Tibial nerve (tissue), 4 donors: ENCODE measurements at places on chromosomes 5 and 9. TPM values are rescaled to one million over a fixed set of nuclear protein-coding genes. Genes with fewer than 3 reads are reported as not detected.

GRCh38 chr5:128913551-128913950, 51.7 kb upstream of the SLC27A6 start:
- no peak overlapping the region for H3K4me3 ChIP-seq
- no peaks in the 10 kb centered on the region for H3K27me3 ChIP-seq
- H3K27ac ChIP-seq = no peak overlapping the region
- DNase-seq = no peak
- H3K36me3 ChIP-seq = no peaks in the 10 kb centered on the region
- H3K4me1 ChIP-seq = no peaks in the 10 kb centered on the region

- H3K4me1 ChIP-seq = no peaks in the 10 kb centered on the region
- H3K27ac ChIP-seq = no peak overlapping the region
- no peaks in the 10 kb centered on the region for H3K36me3 ChIP-seq
- H3K27me3 ChIP-seq = no peaks in the 10 kb centered on the region
Observed at GRCh38 chr5:128062172-128062746, 21.3 kb upstream of the SLC12A2 start.

- H3K27me3 ChIP-seq = no peaks in the 10 kb centered on the region
- no peak overlapping the region for H3K27ac ChIP-seq
- no peak overlapping the region for H3K4me3 ChIP-seq
- H3K4me1 ChIP-seq = no peaks in the 10 kb centered on the region
Observed at GRCh38 chr5:150070821-150071220, 15.5 kb downstream of the CSF1R start.

DNA sequence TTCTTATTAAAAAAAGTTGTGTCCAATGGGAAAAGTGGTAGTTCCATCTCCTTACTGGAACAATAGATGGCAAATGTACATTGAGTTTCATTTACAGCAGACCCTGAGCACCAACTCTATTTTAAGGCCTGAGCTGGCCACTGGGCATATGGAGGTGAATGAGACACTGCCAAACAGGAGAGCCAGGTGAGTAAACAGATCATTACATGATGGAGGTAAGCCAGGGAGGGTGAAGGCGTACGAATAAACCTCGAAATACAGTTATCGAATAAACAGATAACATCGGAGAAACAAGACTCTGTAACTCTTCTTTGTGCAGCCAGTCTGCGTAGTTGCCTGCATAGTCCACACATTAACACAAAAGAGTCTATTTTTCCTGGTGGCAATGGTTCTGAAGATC, 446.4 kb upstream of the KLF4 start:
- H3K36me3 ChIP-seq = no peaks in the 10 kb centered on the region
- no peak for DNase-seq
- no peak overlapping the region for H3K4me3 ChIP-seq
- H3K27me3 ChIP-seq = no peaks in the 10 kb centered on the region

GRCh38 chr9:88312045-88312444, 76.2 kb upstream of the SPIN1 start:
- no peak overlapping the region for H3K27ac ChIP-seq
- no peaks in the 10 kb centered on the region for H3K27me3 ChIP-seq
- H3K4me3 ChIP-seq = no peak overlapping the region
- DNase-seq = no peak
- H3K4me1 ChIP-seq = no peaks in the 10 kb centered on the region

DNA sequence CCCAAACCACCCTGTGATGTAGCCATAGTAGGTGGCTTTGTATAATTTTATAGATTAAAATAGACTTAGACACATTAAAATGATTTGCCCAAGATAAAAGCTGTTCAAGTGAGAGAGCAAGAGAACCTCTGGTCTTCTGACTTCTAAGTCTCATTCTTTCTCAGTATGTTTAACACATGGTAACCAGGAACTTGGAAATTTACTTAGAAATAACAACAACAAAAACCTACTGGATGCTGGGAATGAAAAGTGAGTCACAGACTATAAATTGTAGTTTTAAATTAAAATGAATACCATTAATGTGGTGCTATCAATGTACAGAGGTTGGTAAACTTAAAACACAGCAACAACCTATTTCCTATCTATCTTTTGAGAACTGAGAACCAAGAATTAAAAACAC, 30.4 kb downstream of the HMGCR start:
- H3K27ac ChIP-seq = no peak overlapping the region
- H3K4me1 ChIP-seq = no peaks in the 10 kb centered on the region
- no peaks in the 10 kb centered on the region for H3K27me3 ChIP-seq
- H3K4me3 ChIP-seq = no peak overlapping the region
- DNase-seq = no peak

DNA sequence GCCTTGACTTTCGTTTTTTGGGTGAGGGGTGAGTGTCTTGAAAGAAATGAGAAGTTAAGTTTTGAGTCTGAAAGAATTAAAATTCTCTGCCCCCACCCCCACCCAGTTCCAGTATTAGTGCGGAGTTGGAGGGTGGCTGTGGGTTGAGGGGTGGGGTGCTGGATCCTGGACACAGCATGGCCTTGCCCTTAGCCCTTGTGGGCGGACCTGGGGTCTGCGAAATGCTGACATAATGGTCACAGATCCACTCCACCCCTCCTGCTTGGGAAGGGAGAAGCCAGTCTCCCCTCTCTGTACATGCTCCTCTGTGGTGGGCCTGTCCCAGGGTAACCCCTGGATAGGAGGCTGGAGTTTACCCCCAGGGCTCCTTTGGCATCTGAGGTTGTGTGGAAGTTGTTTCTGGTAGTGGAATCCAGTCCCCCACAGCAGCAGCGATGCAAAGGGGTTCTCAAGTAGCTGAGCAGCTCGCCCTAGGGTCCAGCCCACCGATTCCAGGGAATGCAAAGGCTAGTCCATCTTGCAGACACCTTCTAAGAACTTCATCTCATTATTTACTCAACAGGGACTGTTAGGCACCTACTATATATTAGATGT, 42.8 kb upstream of the TCF7 start:
- peaks cover 13% of the 10 kb centered on the region for H3K27me3 ChIP-seq
- no peak for DNase-seq
- no peaks in the 10 kb centered on the region for H3K36me3 ChIP-seq
- H3K4me1 ChIP-seq = no peaks in the 10 kb centered on the region

- H3K27ac ChIP-seq = no peak overlapping the region
- no peak for DNase-seq
- no peak overlapping the region for H3K4me3 ChIP-seq
- no peaks in the 10 kb centered on the region for H3K36me3 ChIP-seq
- H3K27me3 ChIP-seq = no peaks in the 10 kb centered on the region
- no peaks in the 10 kb centered on the region for H3K4me1 ChIP-seq
Observed at GRCh38 chr5:25891691-25892090, 1146.7 kb downstream of the CDH9 start.

DNA sequence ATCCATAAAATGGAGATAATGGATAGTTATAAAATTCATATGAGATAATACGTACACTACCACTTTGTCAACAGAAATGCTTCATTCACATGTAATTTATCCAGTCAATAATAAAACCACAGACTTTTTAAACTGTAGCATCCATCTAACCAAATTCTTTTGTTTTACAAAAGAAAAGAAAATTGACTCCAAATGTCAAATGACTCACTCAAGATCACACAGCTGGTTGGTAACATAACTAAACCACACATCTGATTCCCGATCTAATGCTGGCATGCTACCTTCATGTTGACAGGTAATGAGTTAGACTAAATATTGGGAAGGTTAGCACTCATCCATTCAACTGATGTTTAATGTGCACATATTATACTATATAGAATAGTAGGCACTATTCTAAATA, 4.9 kb downstream of the FRMD3 start:
- no peak overlapping the region for H3K27ac ChIP-seq
- no peak overlapping the region for H3K4me3 ChIP-seq
- H3K27me3 ChIP-seq = no peaks in the 10 kb centered on the region
- H3K36me3 ChIP-seq = no peaks in the 10 kb centered on the region
- peaks cover 10% of the 10 kb centered on the region for H3K4me1 ChIP-seq

DNA sequence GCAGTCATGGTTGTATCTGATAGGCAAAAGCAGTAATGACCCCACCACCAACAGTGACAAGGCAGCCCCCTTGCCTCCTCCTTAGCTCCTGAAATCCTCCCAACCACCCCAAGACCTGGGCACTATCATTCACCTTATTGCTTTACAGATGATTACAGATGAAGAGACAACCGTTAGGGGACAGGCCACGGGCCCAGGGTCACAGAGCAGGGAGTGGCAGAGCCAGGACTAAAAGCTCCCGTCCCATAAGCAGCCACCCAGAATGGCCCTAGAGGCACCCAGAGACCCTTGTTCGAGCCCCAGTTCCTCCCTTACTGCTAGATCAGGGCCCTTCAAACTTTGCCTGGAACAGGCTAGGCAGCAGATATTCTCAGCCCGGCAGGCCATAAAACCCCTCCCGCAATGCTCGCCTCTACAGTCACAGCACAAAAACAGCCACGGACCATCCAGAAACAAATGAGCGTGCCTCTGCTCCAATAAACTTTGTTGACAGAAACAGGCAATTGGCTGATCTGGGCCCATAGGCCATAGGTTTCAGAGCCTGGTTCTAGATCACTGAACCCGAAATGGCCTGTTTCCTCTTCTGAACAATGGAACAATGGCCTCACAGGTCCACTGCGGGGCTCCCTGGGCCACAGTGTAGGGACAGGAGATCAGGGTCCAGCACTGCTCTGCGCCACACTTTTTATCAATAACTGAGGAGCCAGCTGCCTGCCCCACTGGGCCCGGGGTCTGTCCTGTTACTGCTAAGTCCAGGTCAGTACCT, 67.0 kb downstream of the LRSAM1 start:
- H3K27ac ChIP-seq = peak overlapping the region; percentile 53
- H3K4me3 ChIP-seq = no peak overlapping the region
- H3K36me3 ChIP-seq = peaks cover 75% of the 10 kb centered on the region
- no peaks in the 10 kb centered on the region for H3K27me3 ChIP-seq
- no peak for DNase-seq

DNA sequence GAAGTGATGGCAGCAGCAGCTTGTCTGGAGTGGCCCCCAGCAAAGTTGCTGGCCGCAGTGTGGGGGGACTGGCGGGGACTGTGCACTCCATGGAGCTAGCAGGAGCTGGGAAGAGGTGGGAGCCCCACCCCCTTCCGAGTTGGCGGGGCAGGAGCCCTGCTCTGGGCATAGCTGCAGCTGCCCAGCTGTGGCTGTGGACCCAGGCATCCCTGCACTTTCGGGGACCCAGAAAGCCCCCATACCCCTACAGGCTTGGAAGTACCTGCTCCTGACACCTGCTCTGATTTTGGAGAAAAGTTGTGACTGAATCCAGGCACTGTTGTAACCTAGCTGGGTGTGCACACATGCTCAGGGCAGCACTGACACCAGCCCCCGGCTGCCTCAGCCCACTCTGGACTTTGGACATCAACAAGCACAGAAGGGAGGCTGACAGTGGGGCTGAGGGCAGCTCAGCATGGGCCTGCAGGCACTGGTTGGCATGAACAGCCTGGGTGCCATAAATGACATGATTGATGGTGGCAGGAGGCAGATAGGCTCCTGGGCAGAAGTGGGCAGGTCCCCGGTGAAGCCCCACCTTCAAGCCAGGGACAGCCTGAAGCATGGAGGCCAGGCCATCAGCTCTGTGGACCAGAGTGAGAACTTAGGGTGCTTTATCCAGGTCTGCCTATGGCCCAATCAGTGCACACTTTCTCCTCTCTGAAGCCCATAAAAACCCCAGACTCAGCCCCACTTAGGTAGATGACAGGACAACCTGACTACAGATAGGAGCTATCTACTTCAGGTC, 12.6 kb downstream of the LMBRD2 start:
- H3K36me3 ChIP-seq = peaks cover 9% of the 10 kb centered on the region
- no peak for DNase-seq
- no peaks in the 10 kb centered on the region for H3K27me3 ChIP-seq

- H3K4me1 ChIP-seq = no peaks in the 10 kb centered on the region
- no peak overlapping the region for H3K27ac ChIP-seq
- no peaks in the 10 kb centered on the region for H3K36me3 ChIP-seq
- no peaks in the 10 kb centered on the region for H3K27me3 ChIP-seq
- no peak overlapping the region for H3K4me3 ChIP-seq
Observed at GRCh38 chr9:120109242-120109641, 470.7 kb downstream of the CDK5RAP2 start.

GRCh38 chr5:80260461-80260860, 4.6 kb upstream of the SERINC5 start:
- no peak overlapping the region for H3K4me3 ChIP-seq
- H3K27me3 ChIP-seq = no peaks in the 10 kb centered on the region
- DNase-seq = no peak

Gene NMUR2
- total RNA-seq = not detected

Gene SEMA6A
- 25.1 TPM for total RNA-seq

Gene SLC1A1
- 16.8 TPM for total RNA-seq

Gene CWC27
- 18.0 TPM for total RNA-seq

Gene WDR55
- 17.0 TPM for total RNA-seq
